ENCODE measurements at places on chromosomes 7 and 10.

- DNase-seq, result no peak
Observed at GRCh38 chr10:30185916-30186315, 126.5 kb upstream of the JCAD start.

GRCh38 chr10:61663466-61663865, 737 bp downstream of the CABCOCO1 start:
- DNase-seq, result no peak

GRCh38 chr10:132446661-132447445, 49.9 kb downstream of the PWWP2B start:
- DNase-seq, result peak; percentile 65

GRCh38 chr10:96842896-96843723, 11.0 kb downstream of the LCOR start:
- DNase-seq, result no peak

- no peak for DNase-seq
Observed at GRCh38 chr7:157613575-157614322, 276.9 kb downstream of the DNAJB6 start.

DNA sequence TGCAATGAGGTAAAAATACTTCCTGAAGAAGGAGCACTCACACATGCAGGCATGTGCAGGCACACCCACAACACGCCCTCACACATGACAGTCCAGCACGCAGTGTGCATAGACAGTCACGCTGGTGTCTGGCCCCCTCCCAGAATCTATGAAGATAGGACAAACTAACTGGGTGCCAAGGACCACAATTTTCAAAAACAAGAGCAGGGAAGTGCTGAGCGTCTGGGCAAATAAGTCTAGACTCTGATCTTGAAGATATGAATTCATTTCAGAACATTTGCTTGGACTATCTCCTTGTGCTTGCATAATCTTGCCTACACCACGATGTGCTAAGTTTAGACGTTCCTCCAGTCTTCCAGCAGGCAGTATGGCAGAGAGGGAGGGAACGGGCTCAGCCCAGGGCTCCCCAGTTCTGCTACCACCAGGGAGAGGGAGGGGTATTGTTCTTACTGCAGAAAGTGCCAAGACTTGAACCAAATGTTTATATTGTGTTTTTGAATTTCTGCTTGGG, 276.5 kb upstream of the KLF6 start:
- DNase-seq, result no peak

DNA sequence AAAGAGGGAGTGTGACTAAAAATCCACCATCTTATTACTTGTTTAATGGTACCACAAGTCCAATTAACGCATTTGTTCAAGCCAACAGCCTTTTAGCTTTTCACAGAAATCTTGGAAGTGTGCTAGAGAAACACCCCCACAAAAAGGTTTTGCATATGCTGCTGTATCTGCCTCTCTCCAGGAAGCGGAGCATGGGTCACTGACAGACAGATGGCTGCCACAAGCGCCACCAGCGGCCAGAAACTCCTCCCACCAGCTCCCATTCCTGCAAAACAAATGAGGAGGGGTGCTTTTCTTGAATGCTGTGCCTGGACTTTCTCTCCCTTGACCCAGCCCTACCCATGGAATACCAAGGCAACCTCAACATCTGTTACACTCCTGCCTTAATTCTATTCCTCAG, 176.3 kb upstream of the LRGUK start:
- no peak for DNase-seq

- DNase-seq, result no peak
Observed at GRCh38 chr10:48423884-48424283, 117.4 kb downstream of the MAPK8 start.

GRCh38 chr10:48476279-48476982, 128.4 kb downstream of the ARHGAP22 start:
- DNase-seq, result no peak

- DNase-seq, result no peak
Observed at GRCh38 chr10:13113544-13113943, 13.6 kb downstream of the OPTN start.
